ENCODE measurements at places on chromosomes 2 and 18. TPM values are rescaled to one million over a fixed set of nuclear protein-coding genes. Genes with fewer than 3 reads are reported as not detected.

DNA sequence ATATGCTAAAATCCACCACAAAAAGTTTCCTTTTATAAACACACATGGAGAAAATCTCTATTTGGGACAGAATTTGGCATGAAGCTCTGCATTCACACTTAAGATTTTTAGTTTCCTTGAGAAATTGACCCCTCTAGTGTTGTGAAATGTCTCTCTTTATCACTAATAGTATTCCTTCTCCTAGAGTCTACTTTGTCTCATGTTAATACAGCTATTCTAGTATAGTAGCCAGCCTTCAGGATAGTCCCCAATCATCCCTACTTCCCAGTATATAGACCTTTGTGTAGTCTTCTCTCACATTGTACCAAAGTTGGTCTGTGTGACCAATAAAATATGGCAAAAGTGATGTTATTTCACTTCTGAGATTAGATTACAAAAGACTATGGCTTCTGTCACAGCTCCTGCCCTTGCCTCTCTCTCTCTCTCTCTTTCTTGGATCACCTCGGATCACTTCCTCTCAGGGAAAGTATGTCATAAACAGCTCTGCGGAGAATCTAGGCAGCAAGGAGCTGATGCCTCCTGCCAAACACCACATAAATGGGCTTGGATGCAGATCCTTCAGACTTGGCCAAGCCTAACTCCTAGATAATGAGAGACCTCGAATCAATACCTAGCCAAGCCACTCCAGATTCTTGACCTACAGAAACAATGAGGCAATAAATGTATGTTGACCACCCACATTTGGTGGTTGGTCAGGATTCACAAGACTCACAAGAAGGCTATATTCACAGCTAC lies 59.7 kb upstream of the NABP1 start:
- no peak for DNase-seq

- no peak for DNase-seq
These were observed 74.6 kb upstream of the NARS1 start for GRCh38 chr18:57696271-57696670.

DNA sequence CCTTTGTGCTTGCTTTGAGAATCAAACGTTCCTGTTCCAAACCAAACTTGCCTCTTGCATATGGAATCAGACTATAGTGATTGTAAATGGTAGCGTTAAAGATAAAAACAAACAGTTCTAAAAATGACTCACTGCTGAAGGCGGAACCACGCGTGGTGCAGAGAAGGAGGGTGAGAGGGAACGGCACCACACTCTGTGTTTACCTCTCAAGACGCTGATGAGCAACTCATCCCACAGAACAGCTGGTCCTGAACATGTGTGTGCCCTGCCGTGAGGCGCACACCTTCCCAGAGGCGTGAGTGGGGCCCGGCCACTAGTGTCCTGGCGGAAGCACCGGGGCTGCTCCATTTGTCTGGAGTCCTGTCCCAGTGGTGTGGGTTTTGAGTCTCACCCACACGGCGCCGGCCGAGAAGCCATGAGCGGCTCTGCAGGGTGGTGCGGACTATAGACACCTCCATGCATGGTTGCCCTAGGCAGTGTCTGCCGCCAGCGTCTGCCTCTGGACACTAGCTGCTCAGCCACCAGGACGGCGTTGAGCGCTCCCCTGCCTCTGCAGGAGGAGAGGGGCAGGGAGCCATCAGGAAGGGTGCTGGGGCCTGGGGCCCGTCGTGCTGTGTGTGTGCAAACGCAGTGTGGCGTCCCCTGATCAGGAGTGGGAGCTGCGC lies 52.1 kb downstream of the NFATC1 start:
- peak; percentile 39 for DNase-seq

DNA sequence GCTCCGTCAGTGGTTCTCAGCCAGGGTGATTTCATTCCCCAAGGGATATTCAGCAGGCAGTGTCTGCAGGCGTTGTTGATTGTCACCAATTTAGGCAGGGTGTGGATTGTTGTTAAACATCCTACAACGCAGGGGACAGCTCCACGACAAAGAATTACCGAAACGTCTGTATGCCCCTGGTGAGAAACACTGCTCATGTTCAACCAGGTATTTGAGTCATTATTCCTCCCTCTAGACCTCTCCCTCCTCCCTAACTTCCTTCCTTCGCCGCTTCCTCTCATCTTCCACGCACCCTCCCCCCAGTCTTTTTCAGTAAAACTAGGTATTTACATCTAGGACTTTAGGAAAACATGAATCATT lies 50.8 kb downstream of the NCK2 start:
- DNase-seq, result no peak

The APCDD1 gene
- total RNA-seq, result 3.5 TPM

The CD8A gene
- not detected for total RNA-seq

DNA sequence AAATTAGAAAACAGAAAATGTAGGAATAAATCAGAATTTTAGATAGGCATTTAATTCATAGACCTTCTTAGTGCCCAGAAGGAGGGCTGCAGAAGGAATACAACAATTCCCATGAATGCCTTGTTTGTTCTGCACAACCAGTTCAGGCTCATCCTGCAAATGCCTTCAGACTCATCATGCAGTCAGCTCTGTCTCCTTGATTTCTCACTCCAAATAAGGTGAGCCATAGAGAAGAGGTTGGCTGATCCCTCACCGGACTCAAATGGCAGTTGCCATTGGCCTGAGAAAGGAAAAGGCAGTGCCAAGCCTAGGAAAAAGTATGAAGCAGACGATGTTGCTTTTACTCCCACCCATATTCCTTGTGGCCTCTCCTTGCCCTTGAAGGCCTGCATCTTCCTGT lies 50.3 kb downstream of the DSC3 start:
- DNase-seq, result no peak

The ZBTB7C gene
- total RNA-seq, result not detected

DNA sequence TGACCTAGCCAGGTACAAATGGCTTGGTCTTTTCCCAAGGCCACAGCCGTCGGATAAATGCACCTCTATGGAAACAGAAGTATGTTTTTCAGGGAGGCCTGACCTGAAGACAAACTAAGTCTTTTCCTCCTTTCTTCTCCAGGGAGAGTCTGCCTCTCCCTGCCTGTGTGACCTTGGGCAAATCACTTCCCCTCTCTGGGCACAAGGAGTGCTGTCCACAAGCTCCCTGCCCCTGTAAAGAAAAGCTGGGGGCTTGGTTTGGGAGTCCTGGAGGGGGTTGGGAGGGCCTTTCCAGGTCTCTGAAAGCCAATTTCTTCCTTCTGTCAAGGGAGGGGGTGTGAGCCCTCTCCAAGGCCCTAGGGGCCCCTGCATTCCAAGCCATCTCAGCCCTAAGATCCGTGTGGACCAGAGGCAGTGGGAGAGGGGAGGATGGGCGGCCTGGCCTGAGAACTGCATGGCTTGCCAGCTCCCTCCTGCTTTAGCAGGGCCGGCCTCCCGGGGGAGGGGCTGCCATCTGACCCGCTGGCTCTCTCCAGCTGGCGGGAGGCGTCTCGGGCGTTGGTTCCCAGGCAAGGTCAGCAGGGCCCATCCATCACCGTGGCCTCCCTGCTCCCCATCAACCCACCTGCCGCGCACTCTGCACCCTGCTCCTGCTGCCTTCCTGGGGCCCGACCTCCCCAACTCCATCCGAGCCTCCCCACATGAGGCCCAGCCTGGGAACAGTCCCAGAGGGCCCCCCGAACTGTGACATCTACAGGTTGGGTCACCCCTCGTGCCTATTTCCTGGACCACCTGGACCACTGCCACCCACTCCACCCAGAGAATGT lies 61.4 kb downstream of the SMAD7 start:
- DNase-seq, result peak; percentile 77

GRCh38 chr2:196376984-196377877 lies 205.9 kb upstream of the STK17B start:
- peak; percentile 19 for DNase-seq

DNA sequence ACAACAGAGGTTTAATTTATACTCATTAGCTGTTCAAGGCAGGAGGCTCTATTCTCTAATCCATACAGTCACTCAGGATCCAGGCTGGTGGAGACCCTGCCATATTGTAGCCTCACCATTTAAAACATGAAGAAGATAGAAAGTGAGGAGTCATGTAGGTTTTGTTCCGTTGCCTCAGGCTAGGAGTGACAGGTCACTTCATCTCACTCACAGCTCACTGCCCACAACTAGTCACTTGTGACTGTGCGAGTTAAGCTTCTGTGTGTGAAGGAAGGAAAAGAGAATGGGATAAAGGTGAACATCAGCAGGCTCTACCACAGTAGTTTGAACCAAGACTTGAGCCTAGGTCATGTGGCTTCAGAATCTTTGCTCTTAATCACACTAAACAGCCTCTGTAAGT lies 9.0 kb upstream of the IGFBP2 start:
- no peak for DNase-seq

The AGXT gene
- not detected for total RNA-seq

The SULT1C4 gene
- 0.32 TPM for total RNA-seq

- DNase-seq, result no peak
These were observed 10.9 kb upstream of the FZD7 start for GRCh38 chr2:202022755-202023154.

The TDRD15 gene
- total RNA-seq, result not detected

The DLX1 gene
- not detected for total RNA-seq

GRCh38 chr2:109453371-109453995 lies 160.3 kb downstream of the SEPTIN10 start:
- DNase-seq, result no peak

The CPLX4 gene
- total RNA-seq, result under 0.01 TPM

DNA sequence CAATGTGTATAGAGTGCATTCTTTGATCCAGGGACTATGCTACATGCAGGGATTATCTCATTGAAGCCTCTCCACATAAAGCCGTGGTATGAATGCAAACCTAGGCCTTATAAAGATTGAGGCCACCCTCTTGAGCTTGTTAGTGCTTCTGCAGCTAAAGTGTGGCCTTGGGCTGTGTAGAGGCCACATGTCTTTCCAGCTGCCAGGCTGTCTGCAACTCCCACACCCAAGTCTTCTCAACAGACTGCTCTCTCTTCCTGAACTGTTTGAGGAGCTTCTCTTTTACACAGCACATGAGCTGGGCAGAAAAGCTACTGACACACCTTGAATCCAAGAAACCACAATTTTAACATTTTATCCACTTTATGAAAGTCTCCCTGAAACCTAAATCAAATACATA lies 119.2 kb upstream of the MEX3C start:
- no peak for DNase-seq

- no peak for DNase-seq
These were observed 19.8 kb upstream of the RGPD4 start for GRCh38 chr2:107806901-107807300.

DNA sequence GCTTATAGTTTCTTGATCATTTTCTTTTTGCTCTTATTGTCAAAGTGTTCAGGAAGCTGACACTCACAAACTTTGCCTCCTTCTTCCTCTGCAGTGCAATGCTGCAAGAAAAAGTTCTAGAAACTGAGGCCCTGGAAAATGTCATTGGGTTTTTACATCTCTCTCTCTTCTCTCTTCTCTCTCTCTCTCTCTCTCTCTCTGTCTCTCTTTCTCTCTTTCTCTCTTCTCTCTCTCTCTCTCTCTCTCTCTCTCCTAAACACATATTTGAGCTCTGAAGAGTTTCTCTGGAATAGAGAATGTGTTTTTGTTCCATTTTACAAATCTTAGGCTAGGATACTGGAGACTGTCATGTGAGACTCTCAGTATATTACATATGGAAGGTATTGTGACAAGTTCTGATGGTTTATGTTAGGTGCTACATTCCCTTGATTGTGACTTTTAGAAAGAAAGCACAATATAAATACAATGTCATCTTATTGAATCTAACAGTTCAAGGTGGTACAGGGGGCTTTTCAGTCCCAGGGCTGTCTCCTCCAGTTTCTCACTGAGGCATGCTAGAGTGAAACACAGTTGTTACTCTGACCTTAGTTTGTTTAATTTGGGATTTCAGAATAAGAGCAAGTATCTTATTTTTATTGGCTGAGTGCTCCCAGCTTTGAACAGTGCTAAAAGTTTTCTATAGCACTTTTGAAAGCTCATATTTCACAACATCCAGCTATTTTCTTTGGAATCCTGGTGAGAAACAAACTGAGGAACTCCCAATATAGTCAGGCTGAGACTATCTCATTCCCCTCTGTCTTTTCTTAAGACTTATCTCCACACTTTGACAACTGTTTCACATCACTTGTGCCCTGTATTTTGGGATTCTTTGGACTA lies 41.4 kb upstream of the EHBP1 start:
- DNase-seq, result peak; percentile 91

GRCh38 chr2:180705122-180705521 lies 275.3 kb upstream of the UBE2E3 start:
- DNase-seq, result peak; percentile 23

- no peak for DNase-seq
These were observed 247.7 kb upstream of the RBMS1 start for GRCh38 chr2:160741271-160741670.

The CIB4 gene
- total RNA-seq, result not detected

The ACMSD gene
- not detected for total RNA-seq

DNA sequence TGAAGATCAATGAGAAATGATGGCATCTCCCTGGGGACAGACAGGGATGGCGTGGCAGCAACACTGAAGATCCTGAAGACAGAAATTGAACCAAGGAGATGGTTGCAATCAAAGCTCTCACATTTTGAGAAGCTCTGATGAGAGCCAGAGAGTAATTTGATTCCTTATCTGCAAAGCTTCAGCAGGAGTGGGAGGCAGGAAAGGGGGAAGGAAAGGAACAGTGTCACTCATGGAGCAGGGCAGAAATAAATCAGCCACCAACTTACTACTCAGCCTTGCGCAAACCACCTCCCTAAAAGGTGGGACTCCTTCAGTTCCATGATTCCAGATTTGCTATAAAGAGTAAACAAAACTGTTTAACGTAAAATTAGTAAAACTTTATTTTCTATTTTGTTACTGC lies 119.2 kb downstream of the CACNB4 start:
- DNase-seq, result no peak

GRCh38 chr2:2837746-2838547 lies 506.9 kb upstream of the MYT1L start:
- DNase-seq, result no peak

- DNase-seq, result peak; percentile 8
These were observed 16.4 kb downstream of the VIL1 start for GRCh38 chr2:218435003-218435982.

The CRIM1 gene
- total RNA-seq, result 949 TPM

The MSTN gene
- total RNA-seq, result under 0.01 TPM

- no peak for DNase-seq
These were observed 40.0 kb upstream of the BIN1 start for GRCh38 chr2:127146820-127147502.

DNA sequence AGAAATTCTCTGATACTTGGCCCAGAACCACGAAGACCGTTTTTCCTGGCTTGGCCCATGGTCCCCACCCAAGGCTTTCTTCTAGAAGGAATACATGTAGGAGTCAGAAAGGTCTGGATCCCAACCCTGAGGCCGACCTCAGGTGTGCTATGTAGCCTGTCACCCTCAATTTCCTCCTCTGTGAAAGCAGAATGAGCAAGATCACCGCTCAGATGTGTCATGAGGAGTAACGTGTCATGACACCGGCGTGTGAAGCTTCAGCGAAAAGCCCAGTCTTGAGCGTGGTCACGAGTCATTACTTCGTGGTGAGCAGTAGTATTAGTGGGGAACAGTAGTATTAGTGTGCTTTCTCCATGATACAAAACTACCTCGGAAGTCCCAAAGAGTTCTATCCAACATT lies 103.4 kb downstream of the ALPK2 start:
- no peak for DNase-seq

DNA sequence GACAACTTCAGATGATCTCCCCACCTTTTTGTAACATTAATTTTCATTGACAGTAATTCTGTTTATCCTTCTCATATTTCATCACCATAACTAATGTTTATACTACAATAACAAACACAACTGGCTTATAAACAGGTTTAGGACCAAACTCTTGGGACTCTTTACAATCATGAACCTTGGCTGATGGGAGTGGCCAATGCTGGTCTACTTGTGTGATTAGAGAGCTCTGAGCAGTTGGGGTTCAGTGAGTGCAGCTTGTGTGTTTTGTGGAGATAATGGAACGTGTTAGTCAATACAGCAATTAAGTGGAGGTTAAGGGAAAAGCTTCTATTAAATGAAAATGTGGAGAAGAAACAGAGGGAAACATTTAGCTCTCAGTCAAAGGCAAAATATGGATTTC lies 207.1 kb downstream of the SPAG16 start:
- DNase-seq, result no peak

Measured in fibroblast of villous mesenchyme (primary cell).